OCI-M1 (cell line): ENCODE measurements at places on chromosomes 4 and X.

DNA sequence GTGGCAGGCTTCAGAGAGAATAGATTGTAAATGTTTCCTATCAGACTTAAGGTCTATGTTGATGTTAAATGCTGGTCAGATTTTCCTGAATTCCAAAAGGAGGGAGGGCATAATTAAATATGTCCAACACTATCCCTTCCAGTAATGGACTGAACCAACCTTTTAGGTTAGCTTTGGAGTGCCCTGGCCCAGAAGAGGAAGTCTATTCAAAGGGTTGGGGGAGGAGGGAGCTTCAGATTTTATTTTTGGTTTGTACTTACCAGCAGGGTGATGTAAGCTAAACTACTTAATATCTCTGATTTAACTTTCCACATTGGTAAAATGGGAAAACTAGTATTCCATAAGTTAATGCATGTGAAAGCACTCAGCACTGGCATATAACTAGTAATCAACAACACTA lies 91.1 kb downstream of the RBM46 start:
- peak; percentile 51 for DNase-seq

- no peak for DNase-seq
These were observed 63.1 kb downstream of the CCNI start for GRCh38 chr4:77012726-77013125.

DNA sequence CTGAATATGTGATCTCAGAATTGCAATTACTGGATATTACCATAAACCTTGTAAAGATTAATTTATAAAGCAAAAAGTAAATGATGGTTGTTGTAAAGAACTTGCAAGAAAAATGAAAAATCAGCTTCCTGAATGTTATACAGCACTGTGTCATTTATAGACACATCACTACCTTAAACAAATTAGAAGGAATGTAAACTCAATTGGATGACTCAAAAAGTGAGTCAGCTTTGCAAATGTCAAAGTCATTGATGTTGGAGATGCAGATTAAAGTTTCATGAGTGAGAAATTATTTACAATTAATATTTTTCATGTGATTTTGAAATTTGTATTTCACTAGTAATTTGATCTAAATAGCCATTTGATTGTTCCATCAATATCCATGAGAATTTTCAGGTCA lies 193.2 kb downstream of the RAPGEF2 start:
- DNase-seq = no peak

DNA sequence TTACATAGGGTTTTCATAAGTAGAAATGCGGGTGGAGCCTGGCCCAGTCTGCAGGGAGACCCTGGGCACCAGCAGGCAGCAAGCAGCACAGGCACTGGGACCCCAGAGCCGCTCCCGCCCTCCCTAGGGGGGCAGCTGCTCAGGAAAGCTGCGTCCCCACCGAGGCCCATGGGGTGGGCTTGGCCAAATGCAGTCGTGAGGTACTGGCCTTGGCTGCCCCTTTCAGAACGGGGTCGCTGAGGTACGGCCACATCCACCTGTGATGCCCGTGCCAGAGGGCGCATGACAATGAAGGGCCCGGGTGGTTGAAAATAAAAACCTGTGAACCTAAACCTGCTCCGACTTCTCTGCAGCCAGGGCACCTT lies 16.7 kb downstream of the TMEM175 start:
- no peak for DNase-seq

DNA sequence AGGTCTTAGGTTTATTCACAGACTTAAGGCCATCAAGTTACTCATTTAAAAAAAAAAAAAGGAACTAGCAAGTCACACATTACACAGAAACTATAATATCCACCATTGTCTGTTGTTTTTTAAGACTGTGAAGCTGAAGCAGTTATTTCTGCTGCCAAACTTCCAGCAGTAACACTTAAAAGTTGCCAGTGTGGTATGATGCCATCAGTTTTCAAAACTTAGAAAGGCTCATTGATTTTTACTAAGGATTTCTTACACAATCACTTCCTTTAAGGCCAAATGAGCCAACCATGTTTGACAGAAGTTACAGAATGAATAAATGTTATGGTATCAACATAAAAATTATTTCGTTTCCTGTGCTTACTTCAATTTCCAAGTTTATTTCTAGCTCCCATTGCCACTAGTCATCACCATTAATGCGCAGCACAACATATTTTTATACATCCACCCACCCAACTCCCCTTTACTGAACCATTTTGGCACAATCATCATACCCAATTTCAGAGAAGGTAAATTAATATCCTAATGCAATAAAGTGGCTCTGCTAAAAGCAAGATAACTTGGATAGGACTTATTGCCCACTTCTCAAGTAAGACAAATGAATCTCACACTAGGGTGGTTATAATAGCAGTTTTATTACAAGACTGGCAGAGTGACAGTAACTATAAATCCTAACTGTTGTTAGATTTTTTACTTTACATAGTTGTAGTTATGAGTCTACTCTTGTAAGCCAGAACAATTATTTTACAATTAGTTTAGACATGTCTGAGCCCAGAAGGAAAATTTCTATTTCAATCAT lies 13.1 kb downstream of the PDGFC start:
- no peak for DNase-seq
